GM23248 (cell line): ENCODE measurements at places on chromosomes 16 and 17. TPM values are rescaled to one million over a fixed set of nuclear protein-coding genes. Genes with fewer than 3 reads are reported as not detected.

- no peak for DNase-seq
Measured at GRCh38 chr16:50974438-50975036, 176.5 kb downstream of the SALL1 start.

DNA sequence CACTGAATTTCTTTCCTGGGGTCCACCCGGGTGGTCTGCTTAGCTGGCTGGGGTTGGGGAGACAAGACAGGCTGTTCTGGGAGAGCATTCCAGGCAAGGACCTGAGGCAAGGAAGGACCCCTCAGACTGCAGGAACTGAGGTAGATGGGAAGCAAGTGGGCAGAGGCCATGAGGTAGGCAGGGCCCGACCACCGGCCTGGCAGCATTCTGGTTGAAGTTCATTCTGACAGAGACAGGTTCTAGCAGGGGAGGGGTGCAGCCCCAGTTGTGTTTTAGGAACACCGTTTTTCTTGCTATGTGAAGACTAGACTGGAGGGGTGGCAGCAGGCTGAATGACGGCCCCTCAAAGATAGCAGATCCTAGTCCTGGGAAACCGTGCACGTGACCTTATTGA, 17.5 kb downstream of the B9D1 start:
- no peak for DNase-seq

- no peak for DNase-seq
Measured at GRCh38 chr17:1766382-1767135, 4.7 kb downstream of the SERPINF1 start.

GRCh38 chr17:53166731-53167130, 656.0 kb upstream of the KIF2B start:
- DNase-seq: no peak

DNA sequence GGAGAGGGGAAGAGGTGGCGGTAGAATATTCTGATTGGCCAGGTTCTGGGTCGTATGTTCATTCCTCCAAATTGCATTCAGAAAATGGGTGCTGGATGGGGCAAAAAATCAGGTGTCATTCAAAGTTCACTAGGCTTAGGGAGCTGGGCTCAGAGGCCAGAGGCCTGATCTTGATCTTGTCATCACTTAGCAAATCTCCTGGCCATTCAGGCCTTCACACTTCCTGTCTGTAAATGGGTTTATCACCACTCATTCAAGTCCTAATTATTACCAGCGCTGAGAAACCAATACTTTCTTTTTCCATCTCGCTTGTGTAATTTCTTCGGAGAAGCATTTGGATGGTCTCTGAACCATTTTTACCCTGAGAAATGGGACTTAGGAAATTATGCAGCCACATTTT, 50.8 kb downstream of the BMERB1 start:
- no peak for DNase-seq

- DNase-seq: peak; percentile 51
Measured at GRCh38 chr17:41131979-41132378, 8.0 kb upstream of the KRTAP4-12 start.

DNA sequence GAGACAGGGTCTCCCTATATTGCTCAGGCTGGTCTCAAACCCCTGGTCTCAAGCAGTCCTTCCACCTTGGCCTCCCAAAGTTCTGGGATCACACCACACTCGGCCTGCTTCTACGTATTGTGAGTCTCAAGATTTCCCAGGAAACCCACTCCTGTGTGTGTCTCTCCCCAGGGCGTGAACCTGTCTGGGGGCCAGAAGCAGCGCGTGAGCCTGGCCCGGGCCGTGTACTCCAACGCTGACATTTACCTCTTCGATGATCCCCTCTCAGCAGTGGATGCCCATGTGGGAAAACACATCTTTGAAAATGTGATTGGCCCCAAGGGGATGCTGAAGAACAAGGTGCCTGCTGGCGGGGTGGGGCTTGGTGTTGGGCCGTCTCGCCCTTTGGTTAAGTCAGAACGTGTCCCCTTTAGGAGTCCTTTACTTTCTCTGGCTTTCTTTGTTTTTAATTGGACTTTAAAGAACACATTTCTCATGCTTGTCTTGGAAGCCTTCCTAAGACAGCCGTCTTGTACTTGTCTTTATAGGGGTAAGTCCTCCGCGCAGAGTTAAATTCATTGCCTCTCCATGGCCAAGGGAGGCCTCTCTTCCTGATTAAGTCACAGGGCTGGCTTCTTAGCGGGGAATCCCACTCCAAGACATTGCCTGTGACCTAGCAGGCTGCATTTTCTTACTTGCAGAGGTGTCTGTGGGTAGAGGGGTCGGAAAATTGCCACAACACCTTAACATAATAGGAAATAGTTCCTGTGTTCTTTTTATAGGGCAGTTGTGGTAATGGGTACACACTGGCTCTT, 136.4 kb downstream of the ABCC6 start:
- no peak for DNase-seq

- no peak for DNase-seq
Measured at GRCh38 chr17:795721-796120, 13.6 kb downstream of the MRM3 start.

- DNase-seq: no peak
Measured at GRCh38 chr17:42039794-42040763, 10.3 kb downstream of the C17orf113 start.

DNA sequence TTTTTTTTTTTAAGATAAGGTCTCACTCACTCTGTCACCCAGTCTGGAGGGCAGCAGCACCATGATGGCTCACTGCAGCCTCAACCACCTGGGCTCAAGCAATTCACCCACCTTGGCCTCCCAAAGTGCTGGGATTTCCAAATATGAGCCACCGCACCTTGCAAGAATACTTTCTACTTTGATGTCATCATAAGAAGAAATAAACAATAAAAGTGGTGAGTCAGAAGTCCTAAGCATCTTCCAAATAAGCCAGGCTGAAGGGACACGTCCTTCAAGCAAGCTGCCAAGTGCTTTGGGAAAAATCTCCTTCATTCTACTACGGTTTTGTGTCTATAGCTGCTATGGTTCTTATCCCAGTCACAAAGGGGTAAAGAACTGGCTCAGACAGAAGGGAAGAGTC, 20.3 kb downstream of the HASPIN start:
- peak; percentile 48 for DNase-seq

GRCh38 chr17:44733753-44734152, 25.0 kb upstream of the ADAM11 start:
- no peak for DNase-seq

- peak; percentile 98 for DNase-seq
Measured at GRCh38 chr17:78337244-78338109, 22.4 kb downstream of the SOCS3 start.

- no peak for DNase-seq
Measured at GRCh38 chr17:41003926-41004325, 4.2 kb upstream of the KRTAP3-2 start.

DNA sequence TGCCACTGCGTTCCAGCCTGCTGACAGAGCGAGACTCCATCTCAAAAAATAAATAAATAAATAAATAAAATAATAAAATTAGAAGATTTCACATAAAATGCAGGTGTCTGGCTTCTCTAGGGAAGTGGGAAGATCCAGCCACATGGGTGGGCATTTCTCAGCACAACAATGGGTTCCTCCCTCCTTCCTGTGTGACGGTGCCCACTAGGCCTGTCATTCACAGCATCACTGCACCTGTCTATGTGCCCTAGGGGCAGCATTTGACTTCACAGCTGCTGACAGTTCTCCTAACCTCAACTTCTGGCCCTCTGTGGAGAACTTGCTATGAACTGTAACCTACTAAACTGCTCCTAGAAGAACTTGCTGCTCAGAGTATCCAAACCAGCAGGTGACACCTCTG, 3.0 kb downstream of the ABHD15 start:
- DNase-seq: no peak

GRCh38 chr17:40187238-40187637, 10.0 kb downstream of the RAPGEFL1 start:
- DNase-seq: no peak

DNA sequence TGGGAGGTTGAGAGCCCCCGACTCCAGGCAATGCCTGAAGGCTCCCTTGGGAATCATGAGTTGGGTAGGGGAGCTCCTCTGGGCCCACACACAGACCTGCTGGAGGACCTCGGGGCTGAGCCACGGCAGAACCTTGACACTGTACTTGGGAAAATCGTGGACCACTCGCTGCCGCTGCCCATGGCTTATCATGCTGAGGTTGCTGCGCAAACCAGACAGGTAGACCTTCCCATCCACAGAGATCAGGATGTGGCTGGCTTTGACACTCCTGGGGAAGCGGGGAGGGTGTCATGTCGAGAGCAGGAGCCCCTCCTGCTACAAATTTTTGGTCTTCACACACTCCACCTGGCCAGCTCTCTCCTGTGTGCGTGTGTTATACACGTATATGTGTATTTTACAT, 7.2 kb upstream of the LIMD2 start:
- no peak for DNase-seq

DNA sequence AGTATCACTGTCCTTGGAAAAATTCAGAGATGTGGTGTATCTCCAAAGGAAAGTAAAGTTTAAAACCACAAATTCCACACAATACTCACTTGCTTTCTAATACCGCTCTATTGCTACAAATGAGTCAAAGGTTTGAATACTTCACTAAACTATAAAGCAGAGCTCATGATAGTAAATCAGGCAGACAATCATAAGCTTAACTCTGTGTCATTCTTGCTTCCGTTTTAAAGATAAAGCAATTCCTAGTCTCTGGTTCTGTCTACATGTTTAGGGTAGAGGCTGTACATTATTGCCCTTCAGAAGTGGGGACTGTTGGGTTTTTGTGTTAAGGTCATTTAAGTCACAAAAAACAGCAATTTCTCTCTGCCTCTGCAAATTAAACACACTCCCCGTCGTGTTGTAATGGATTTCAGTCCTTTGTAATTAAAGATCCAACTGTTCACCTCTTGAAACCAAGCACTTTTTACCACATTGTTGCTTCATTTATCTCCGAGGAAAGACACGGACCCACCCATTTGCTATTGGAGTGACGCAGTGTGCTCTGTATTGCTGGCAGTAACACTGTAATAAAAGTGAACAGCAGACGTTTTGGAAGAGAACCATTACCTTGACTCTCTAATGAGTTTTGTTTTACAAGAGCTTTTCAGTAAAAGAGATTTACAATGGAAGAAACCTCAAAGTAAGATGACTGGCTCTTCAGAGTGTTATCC, 83.1 kb upstream of the CNTNAP4 start:
- no peak for DNase-seq

- DNase-seq: peak; percentile 46
Measured at GRCh38 chr16:85428168-85428898, 184.8 kb upstream of the GSE1 start.

DNA sequence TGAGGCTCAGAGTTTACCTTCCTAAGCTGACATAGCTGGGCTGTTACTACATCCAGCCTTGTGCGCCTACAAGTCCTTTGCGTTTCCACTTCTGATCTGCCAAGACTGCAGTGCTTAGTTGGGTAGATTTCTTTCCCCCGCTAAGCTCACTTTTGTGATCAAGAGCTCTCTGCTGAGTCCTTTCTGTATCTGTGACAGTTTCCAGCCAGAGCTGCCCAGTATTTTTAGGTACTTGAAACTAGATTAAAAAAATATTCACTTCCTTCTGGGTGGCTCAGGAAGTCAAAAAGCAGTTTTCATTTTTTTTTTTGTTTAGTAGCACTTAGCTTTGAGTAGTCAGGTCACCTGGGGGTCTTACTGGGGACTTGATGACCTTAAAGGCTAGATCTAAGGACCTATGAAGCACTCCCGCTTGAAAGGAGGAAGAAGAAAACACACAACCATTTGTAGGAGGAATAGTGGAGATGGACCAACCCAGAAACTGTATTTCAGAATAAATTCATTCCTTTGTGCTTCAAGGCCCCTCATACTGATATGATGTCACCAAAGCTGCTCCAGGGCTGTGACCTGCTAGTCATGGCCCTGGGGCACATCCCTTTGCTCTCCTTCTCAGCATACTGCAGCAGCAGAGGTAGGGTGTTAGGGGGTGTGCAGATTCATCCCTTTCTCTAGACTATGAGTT, 75.6 kb upstream of the HNF1B start:
- no peak for DNase-seq

GRCh38 chr17:29133121-29133713, 47.0 kb downstream of the MYO18A start:
- DNase-seq: peak; percentile 91

DNA sequence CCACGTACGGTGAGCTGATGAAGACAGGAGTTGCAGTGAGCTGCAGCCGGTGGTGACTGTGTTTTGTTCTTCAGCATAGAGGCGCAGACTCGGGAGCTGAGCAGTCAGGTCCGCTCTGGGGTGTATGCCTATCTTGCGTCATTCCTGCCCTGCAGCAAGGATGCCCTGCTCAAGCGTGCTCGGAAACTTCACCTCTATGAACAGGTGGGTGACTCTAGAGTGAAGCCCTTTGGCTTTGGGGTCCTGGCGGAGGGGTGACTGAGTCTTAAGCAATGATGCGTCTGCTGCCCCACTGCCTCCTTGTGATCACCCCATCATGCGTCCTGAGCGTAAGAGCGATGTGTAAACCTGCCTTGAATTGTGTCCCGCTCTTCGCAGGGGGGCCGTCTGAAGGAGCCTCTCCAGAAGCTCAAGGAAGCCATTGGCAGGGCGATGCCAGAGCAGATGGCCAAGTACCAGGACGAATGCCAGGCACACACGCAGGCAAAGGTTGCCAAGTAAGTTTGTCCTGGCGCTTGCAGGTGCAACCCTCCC, 22.9 kb downstream of the UBN1 start:
- no peak for DNase-seq

DNA sequence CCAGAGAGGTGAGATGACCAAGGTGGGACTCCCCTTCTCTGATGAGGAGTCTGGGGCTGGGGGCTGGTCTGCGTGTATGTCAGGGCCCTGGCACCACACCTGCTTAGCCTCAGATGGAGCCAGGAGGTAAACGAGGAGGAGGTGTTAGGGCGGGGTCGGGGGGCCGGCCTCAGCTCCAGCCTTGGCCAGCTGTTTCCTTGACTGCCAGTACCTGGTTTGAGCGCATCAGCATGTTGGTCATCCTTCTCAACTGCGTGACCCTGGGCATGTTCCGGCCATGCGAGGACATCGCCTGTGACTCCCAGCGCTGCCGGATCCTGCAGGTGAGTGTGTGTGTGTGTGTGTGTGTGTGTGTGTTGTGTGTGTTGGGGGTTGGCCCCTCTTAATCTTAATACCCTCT, 8.1 kb downstream of the CACNA1G start:
- no peak for DNase-seq

CIBAR2 gene
- not detected in 2 replicates for total RNA-seq

CX3CL1 gene
- not detected in 2 replicates for total RNA-seq

HOXB3 gene
- total RNA-seq: 1.9 and 4.8 TPM in 2 replicates

COPS3 gene
- 93.3 and 94.3 TPM in 2 replicates for total RNA-seq

NLRC3 gene
- not detected in 2 replicates for total RNA-seq

MMP25 gene
- total RNA-seq: not detected in 2 replicates

C17orf78 gene
- total RNA-seq: not detected in 2 replicates

KRTAP1-1 gene
- total RNA-seq: 1.6 and 4.2 TPM in 2 replicates

PTGES3L gene
- total RNA-seq: not detected in 2 replicates
